ENCODE measurements at places on chromosomes 16 and 17.
A peak's percentile ranks its signal among the peaks of the same experiment; 100 is the strongest.

DNA sequence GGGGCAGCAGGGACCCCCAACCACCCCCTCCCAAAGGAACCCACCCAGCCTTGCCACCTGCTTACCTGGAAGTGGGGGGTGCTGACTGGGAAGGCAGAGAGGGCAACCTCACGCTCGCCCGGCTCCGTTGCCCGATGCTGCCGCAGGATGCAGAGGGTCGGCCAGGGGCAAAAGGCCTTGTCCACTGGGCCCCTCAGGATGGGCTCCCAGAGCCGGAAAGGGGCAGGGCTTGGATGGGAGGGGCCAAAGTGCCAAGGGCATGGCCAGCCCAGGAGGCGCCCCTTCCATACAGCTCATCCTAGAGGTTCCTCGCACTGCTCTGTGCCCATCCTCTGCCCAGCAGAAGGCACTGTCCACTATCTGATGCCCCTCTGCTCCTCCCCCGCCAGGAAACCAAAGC, 59.4 kb downstream of the SRCIN1 start:
- DNase-seq: no peak

GRCh38 chr17:74212209-74212912, 1.0 kb upstream of the TTYH2 start:
- DNase-seq: peak; percentile 61

GRCh38 chr17:40242774-40243173, 23.7 kb downstream of the WIPF2 start:
- DNase-seq: no peak

GRCh38 chr17:37092701-37093100, 143.9 kb downstream of the AATF start:
- no peak for DNase-seq

- DNase-seq: no peak
These were observed 144.3 kb downstream of the MSI2 start for GRCh38 chr17:57400648-57401047.

DNA sequence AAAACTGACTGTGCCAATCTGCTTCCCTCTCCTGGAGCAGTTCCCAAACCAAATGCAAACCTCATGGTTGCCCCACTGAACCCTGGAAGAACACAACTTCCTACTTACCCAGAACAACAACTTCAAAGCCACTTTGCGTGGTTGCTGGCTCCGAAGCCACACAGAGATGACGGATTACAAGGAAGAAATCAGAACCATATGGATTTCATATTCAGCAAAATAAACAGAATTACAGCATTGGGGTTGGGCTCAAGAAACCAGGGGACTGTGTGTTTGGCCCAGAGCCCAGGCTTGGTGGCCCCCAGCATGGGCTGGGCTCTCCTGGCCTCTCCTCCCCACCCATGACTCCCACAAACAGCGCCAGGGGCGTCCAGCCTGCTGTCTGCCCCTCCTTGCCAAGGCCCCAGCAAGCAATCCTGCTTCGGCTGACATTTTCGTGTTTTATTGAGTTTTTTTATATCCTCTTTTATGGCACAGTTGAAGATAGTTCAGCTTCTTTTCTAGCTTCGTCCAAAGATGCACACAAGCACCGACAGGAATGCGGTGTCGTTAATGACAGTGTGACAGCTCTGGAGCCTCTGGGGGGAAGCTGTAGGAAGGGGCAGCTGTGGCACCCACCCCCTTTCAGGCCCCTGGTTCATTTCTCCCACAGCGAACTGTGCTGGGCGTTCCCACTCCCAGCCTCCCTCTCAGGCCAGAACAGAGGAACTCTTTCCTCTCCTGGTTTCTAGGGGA, 137.1 kb downstream of the GAS7 start:
- DNase-seq: no peak

GRCh38 chr17:7114241-7114874, at the start of gene ASGR2:
Gene ASGR2 (minus strand): TSS chr17:7114822. CDS start chr17:7114240, 582 bp downstream.
- DNase-seq: no peak

DNA sequence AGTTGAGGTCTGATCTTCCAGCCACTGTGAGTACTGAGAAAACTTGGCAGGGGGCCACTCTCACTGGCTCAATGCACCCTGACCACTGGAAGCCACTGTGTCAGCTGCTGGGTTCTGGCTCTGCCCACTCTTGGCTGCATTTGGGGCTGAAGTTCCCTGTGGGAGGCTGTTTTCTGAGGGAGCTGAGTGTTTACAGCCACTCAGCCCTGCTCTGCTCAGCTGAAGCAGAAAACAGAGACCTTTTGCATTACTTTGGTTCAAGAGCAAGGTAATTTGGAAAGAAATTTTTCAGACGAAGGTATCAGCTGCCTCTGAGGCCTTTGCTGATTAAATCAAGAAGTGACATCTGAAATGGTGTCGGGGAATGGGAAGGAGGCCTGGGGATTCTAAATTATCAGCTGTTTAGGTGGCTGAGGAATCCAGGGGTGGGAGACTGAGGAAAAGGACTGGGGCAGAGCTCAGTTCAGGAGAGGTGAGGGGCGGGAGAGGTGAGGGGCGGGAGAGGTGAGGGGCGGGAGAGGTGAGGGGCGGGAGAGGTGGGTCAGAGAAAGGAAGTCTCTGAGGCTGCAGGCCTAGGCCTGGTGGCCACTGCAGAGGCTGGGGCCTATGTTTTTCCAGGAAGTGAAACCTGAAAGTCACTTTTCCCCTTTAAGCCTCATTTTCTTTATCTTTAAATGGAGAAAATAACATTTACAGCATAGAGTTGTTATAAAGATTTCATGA, at the start of gene ACSM5:
Gene ACSM5 (plus strand): TSS at position 137 of the 723 bp plus-strand sequence. CDS start 1,951 bp downstream, outside the sequence.
- DNase-seq: no peak

DNA sequence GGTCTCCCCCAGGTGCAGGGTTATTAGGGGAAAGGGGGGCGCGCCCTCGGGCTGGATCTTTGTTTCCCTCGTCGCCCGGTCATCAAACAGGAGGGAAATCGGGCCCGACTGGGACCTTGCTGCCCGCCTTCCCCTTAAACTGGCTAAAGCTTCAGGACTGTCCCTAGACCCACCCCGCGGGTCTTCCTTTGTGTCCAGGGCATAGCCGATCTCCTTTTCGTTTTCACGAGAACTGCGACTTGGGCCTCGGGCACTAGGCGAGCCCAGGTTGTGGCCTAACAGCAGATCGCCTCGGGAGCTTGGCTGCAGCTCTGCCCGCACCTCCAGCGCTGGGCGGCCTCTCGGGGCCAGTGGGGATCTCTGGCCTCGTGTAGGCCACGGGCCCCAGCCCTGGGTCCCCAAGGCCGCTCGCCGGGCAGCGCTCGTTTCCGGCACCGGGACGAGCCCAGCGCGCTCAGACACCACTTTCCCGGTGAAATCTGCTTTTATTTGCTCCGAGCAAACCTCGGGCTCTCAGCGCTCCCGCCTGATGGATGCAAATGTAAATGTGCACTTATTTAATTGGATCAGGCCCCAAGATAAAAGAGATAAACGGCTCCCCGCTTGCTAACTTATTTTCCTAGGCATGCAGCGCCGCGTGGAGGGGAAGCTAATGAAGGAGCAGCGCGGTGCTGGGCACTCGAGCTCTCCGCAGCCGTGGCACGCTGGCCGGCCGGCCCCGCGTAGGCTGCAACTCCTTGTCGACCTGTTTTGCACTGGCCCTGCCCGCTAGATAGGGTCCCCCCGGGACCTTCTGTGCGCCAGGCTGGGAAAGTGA, 7.8 kb downstream of the IRX5 start:
- no peak for DNase-seq

DNA sequence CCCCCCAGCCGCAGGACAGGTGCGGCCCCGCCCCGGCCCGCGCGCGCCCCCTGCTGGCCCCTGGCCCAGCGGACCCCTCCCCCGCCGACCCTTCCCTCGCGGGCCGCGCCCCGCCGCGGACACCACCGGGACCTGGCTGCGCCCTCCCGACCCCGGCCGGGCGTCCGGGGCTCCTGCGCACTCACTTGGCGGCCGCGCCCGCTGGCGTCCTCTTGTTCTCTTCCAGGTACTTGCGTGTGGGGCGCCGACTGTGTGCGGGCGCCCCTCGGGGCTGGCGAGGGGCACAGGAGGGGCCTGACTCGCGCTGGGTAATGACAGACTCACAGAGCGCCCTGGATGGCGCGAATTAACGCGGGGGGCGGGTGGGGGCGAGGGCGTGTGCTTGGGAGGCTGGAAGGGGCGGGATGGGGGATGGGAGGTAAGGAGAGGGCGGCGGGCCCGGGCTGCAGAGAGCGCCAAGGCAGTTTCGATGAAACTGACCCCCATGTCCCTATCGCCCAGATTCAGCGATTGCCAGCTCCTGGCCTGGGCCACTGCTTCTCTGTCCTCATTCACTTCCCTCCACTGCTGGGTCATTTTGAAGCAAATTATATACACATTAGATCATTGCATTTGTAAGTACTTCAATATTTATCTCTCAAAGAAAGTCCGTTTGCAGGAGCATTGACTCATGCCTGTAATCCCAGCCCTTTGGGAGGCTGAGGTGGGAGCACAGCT, 445 bp upstream of the DBNDD1 start:
- DNase-seq: peak; percentile 53

DNA sequence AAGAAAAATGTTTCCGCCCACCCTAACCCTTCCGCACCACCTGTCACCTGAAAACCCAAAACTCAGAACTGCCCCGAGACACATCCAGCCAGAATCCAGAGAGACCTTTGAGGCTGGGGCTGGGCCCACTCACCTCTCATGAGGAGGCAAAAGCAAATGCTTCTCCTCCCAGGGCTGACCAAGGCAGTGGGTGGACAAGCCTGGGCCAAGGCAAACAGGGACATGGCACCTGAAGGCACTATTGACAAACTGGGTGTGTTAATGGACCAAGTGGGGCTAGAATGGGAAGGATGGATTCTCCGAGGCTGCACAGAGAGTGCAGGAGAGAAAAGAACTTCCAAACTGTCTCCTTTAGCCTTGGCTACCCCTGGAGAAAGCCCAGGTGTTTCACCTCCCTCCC, 54.4 kb downstream of the SOX9 start:
- no peak for DNase-seq

- no peak for DNase-seq
These were observed 1080.1 kb upstream of the EEF2KMT start for GRCh38 chr16:6177616-6178180.

DNA sequence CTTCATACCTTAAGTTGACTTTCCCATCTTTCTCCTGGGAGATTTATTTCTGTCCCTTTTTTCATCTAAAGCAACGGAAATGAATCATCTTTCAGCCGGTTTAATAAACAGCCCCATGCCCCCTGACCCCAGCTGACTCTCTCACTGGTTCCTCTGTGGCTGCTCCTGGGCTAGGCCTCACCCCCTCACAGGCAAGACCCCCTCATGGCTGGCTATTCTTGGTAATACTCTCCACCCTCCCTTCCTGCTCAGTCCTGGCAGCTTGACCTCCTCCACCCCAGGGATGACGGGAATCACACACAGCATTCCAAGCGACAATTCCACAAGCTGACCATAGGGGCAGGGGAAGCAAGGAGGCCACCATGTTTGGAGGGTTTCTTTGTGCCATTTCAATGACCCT, 1.5 kb upstream of the ADAP2 start:
- DNase-seq: no peak

GRCh38 chr17:28810437-28810836, 32.2 kb downstream of the FAM222B start:
- DNase-seq: no peak

GRCh38 chr17:48153691-48154358, 46.3 kb downstream of the SNX11 start:
- peak; percentile 55 for DNase-seq

GRCh38 chr17:17682293-17682736, 1.1 kb downstream of the RAI1 start:
- peak; percentile 73 for DNase-seq

DNA sequence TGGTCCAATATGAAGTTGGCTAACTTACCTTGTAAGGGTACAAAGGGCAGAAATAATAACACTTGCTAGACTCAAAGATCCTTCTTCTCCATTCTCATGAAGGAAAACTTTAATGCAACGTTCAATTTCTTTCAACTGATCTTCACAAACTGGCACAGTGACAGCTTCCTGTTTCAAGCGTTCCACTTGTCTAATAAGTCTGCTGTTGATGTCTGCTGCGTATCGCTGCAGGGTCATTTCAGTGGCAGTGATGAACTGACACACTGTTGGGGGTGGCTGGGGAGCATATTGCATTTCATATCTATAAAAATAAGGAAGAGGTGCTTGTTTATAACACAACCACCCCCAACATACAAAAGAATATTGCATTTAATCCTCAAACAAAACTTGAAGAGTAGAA, 33.5 kb upstream of the ARL6IP1 start:
- peak; percentile 11 for DNase-seq

GRCh38 chr17:16905593-16906191, 66.2 kb downstream of the TNFRSF13B start:
- no peak for DNase-seq

GRCh38 chr17:28532050-28532960, 20.1 kb downstream of the UNC119 start:
- no peak for DNase-seq
